ENCODE measurements at places on chromosomes 3 and 15. TPM values are rescaled to one million over a fixed set of nuclear protein-coding genes. Genes with fewer than 3 reads are reported as not detected.
A peak's percentile ranks its signal among the peaks of the same experiment; 100 is the strongest.

Gene IL17RC
- 18.9 TPM for total RNA-seq

- peak; percentile 77 for DNase-seq
Measured at GRCh38 chr15:67690936-67691335, 134.4 kb upstream of the SKOR1 start.

- peak; percentile 20 for DNase-seq
Measured at GRCh38 chr15:66369773-66370651, 13.5 kb upstream of the TIPIN start.

DNA sequence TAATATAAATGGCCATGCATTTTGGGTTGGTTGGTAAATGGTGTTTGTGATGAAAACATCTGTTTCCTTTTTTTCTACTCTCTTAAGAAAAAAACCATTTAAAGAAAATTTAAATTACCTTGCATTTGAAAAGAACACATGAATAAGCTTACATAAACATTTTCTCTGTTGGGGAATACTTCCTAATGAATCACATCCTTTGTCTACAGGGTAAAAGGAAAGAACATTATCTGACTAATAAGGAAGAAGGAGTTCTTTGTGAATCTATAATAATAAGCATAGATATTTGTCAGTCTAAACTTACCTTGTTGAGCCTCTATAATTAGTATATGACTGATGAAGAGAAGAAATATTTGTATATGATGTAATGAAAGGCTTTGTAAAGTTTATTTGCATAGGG lies 254.1 kb upstream of the ZNF717 start:
- DNase-seq: peak; percentile 72

Gene GOLGA8Q
- 0.18 TPM for total RNA-seq

GRCh38 chr3:189108067-189108466 lies 63.7 kb upstream of the TPRG1 start:
- no peak for DNase-seq

DNA sequence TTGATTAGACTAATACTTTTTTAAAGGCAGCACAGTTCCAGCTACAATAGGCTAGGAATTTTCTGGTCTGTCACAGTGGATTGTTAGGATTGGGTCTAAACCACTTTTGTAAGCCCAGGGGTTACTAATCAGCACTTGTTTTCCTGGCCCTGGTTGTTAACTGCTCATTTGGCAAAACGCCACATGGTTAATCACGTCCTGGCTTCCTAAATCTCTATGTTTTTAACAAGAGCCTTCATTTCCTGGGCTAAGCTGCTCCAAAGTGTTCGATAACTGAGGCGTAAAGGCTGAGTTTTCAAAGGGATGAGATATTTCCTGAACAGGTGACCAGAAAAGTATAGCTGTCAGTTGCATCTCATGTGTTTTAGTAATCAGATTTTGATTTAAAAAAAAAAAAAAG lies 38.9 kb upstream of the CLRN1 start:
- DNase-seq: peak; percentile 21

- no peak for DNase-seq
Measured at GRCh38 chr3:188697127-188697526, 474.6 kb upstream of the TPRG1 start.

- DNase-seq: no peak
Measured at GRCh38 chr3:182028081-182028480, 316.4 kb downstream of the SOX2 start.
